Hematopoietic multipotent progenitor cell (in vitro differentiated cells): ENCODE measurements at places on chromosomes 6 and 20.

- DNase-seq, result no peak
Measured at GRCh38 chr6:81228912-81229555, 523.4 kb downstream of the TENT5A start.

- DNase-seq, result no peak
Measured at GRCh38 chr20:59137532-59137931, 26.1 kb upstream of the ZNF831 start.

- DNase-seq, result no peak
Measured at GRCh38 chr6:19845266-19846041, 8.3 kb downstream of the ID4 start.

- DNase-seq, result no peak
Measured at GRCh38 chr6:163565140-163565539, 150.6 kb downstream of the QKI start.

DNA sequence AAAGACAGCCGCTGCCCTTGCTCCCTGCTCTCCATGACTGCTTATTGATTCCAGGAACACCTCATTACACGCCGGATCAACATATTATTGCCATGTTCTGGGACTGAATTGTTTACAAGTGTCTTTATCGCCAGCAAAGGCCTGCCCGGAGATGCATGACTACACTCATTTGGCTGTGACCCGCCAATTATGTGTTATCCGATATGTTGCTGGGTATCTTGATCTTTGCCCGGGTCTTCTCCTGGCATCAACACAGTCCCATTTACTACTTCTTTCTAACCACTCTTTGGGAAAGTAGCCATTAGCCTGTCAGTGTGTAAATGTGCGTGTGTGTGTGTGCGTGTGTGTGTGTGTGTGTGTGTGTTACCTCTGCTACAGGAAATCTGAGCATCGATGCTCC is 15.4 kb downstream of the LINC00237 start:
- no peak for DNase-seq

DNA sequence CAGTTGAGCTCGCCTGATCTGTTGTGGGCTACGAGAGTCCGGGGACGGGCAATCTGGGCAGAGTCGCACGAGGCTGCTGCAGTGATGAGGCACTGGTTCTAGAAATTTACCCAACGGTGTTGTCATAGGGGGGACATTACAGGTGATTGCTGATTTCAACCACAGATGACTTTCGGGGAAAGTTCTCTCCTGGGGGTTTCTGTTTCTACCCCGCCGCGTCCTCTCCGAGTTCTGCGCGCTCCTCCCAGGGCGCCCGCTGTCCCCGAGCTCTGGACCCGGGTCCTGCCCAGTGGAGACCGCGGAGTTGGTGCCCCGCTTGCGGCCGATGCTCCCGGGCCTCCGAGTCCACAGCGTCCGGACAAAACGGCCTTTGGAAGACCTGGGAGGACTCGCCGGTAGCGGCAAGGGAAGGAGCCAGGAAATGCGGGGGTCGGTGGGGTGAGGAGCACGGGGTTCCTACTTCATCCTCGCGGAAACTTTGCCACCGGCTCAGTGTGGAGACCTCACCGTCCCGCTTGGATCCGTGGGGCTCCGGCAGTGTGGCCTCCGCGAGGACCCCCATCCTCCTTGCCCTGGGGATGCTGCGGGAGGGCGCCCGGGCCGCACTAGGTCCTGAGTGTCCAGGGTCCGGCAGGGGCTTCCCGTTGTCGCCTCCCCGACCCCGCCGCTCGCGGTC is 12.3 kb upstream of the RAET1L start:
- no peak for DNase-seq

- no peak for DNase-seq
Measured at GRCh38 chr6:44036699-44037101, 90.6 kb downstream of the MRPL14 start.

DNA sequence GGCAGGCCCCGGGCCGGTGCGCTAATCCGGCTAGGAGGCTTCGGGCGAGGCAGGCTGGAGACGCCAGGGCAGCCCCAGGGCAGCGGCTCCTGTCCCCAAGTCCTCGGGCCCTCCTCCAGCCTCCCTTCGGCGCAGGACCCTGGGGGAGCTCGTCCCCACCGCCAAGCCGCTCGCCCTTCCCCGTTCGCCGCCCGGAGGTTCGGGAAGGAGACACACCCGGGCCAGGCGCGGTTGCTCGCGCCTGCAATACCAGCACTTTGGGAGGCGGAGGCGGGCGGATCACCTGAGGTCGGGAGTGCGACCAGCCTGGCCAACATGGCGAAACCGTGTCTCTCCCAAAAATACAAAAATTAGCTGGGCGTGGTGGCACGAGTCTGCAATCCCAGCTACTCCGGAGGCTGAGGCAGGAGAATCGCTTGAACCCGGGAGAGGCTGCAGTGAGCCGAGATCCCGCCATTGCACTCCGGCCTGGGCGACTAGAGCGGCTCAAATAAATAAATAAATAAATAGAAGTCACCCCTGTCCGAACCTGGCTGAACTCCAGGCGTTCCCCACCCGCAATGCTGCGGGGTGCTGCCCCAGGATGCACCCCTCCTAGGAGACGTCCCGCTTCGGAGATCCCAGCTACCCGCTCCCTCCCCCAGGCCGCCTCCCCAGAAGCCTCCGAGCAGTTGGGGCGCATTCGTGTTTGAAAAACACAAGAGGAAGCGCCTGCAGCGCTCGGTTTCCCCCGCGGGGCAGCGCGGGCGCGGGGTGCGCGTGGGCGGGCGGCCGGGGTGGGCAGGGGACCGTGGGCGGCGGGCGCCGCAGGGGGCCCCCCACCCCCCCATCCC is 27.5 kb downstream of the SERPINB9 start:
- peak; percentile 47 for DNase-seq

GRCh38 chr6:167735084-167735950 is 91.4 kb upstream of the AFDN start:
- DNase-seq, result no peak
